ENCODE measurements at places on chromosomes 6 and 20.

DNA sequence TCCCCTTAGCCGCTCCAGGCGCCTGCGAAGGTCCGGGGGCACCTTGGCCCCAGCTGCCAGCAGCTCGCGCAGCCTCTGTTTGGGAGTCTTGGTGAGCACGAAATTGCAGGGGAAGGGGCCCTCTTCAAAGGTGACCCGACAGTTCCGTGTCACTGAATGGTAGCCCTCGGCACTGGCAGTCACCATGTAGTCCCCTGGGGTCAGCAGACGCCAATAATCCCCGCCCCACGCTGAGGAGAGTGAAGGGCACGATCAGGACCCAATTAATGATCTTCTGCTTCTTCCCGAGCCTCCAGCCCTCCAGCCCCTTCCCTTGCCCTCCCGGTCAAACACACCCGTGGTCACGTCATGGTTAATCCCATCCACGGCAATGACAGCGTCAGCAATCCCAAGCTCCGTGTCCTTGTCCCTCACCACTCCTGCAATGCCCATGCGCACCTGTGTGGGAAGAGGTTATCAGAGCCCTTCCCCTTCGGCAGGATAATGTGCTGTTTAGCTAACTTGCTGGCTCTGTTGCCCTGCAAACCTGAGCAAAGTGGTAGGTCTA is 6.2 kb downstream of the CPXM1 start:
- DNase-seq, result no peak

DNA sequence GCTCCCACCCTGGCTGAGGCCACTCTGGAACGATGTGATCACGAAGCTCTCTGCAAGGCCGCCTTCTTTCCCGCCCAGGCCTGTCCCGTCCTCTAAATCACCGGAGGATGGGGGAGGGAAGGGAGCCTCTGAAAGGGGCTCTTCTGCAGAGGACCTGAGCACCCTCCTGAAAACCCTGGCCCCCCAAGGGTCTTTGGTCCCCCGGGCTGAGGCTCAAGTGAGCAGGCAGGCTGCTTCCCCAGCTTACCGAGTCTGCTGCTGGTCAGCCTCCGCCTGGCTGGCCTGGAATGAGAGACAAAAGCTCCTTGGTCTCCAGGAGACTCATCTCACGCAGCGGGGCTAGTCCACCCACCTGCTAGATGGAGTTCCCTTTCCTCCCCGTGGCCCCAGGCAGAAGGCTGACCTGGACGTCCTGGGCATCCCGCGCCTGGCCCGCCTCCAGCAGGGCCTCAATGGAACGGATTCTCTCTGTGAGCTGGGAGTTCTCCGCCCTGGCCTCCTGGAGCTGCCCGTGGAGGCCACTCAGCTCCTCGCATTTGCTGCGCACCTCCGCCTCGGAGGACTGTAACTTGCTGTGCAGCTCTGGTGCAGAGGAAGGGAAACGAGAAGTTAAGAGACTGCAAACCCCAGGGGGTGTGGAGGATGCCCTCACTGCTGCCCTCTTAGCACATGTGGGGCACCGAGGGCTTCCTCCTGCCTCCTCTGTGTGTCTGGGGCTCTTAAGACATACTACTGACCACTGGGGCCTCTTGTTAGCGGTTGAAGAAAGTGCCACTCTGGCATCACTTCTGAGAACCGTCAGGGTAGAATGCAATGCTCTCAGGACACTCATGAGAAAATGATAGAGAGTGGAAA is 54.7 kb downstream of the RRBP1 start:
- DNase-seq, result no peak

- DNase-seq, result no peak
These were observed 358.0 kb upstream of the CITED2 start for GRCh38 chr6:139732451-139732850.

- DNase-seq, result no peak
These were observed 15.3 kb upstream of the MMP9 start for GRCh38 chr20:45993197-45993951.

GRCh38 chr20:24608926-24609667 is 139.7 kb downstream of the SYNDIG1 start:
- DNase-seq, result no peak

DNA sequence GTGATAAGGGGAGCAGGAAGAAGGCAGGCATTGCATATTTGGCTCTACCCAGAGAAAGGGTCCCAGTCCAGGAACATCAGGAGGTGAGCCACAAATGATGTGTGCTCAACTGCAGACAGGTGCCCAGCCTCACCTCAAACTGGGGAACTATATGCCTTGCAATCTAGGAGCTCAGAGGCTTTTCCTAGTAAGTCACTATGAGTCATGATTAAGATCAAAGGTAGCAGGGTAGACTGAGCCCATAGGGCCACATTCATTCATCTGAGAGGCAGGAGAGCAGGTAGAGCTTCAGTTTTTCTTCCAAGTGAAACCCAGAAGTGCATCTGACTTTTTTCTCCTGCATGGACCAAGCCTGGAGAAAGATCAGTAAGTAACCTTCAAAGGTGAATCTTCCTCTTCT is 31.3 kb downstream of the MARCKS start:
- DNase-seq, result no peak

- DNase-seq, result no peak
These were observed 60.1 kb upstream of the TFAP2D start for GRCh38 chr6:50653253-50653652.

DNA sequence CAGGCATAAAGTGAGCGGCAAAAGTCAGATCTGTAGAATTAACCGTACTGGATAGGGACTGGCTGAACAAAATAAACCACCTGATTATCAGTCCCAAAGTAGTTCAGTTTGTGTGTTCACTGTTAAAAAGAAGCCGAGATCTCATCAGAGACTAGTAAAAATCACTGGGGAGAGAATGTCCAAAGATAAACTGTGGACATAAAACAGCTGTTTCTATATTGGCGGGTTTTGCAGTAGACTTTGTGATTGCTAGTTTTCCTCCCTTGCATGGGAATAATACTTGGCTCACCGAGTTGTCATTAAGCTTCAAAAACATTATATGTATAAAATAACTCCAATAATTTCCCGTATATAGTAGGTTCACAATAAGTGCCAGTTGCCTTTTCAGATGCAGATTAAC is 114.2 kb upstream of the ID4 start:
- DNase-seq, result no peak

- no peak for DNase-seq
These were observed 21.4 kb downstream of the HLA-F start for GRCh38 chr6:29744621-29745020.

DNA sequence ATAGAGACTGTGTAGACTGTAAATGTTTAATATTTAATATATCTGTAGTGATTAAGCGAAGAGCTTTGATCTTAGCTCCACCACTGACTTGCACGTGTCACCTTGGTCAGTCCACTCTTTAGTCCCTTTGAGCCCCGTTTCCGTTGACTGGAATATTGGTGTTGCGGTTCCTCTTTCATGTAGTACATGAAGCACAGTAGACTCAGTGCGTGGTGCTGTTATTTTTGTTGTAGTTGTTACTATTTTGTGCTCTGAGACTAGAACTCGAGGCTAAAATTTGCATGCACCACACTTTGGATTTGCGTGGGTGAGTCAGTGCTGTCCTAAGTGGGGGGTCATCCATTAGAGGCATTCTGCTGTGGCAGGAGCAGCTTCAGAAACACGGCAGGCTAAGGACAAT is 291.4 kb downstream of the QKI start:
- no peak for DNase-seq

DNA sequence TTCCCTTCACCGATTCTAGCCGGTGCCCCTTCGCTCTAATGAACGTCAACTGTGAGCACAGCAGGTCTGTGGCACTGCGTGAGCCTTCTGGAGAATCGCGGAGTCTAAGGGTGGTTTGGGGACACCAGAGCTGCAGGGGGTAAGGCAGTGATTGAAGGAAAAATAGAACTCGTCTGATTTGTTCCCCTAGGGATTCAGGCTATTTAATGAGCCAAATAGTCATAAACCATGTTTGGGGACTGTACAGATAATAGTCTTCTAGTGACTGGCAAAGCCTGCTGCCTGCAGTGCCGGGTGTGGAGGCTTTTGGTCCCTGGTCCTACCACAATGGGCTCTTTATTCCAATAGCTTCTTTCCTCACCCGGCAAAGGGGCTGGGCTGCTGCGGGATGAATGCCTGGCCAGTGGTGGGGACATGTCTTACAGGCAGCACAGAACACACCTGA is 11.1 kb upstream of the NTSR1 start:
- no peak for DNase-seq

DNA sequence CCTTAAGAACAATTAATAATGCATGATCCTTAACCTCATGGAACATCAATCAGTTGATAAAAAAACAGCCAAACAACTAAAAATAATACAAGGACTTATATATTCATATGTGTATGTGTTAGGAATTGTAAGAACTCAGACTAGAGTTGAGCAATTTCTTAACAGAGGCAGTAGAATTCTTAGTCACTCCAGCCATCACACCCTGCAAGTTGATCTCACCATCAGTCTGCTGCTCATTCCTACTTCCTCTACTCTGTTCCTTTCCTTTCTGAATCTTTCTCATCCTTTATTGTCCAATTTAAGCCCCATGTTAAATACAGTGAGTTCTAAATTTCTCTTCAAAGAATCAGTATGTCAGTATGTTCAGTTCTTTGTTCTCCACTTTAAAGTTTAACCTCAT is 2.6 kb downstream of the ZNF165 start:
- DNase-seq, result no peak

- DNase-seq, result no peak
These were observed 11.9 kb upstream of the KIAA1755 start for GRCh38 chr20:38272398-38272797.

GRCh38 chr6:33851959-33852358 is 48.2 kb upstream of the MLN start:
- DNase-seq, result no peak

DNA sequence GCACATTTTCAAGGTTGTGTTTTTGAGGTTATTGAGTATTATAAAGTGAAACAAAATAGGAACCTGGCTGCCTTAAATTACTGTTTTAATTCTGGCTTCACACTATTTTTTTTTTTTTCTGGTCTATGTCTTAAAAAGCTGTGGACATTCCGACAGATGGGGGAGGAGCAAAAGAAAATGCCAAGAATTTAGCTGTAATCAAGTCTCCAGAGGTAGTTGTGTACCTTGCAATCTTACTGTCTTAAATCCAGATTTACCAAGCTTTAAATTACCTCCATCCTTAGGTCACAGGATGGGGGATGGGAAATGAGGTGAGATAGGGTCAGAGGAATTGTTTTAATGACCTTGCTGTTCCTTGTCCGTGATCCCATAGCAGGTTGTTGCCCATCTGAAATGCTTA is 182.8 kb downstream of the UTRN start:
- DNase-seq, result no peak
